Cardiac muscle cell (in vitro differentiated cells and primary cell): ENCODE measurements at places on chromosomes 5 and 9. TPM values are rescaled to one million over a fixed set of nuclear protein-coding genes. Genes with fewer than 3 reads are reported as not detected.

DNA sequence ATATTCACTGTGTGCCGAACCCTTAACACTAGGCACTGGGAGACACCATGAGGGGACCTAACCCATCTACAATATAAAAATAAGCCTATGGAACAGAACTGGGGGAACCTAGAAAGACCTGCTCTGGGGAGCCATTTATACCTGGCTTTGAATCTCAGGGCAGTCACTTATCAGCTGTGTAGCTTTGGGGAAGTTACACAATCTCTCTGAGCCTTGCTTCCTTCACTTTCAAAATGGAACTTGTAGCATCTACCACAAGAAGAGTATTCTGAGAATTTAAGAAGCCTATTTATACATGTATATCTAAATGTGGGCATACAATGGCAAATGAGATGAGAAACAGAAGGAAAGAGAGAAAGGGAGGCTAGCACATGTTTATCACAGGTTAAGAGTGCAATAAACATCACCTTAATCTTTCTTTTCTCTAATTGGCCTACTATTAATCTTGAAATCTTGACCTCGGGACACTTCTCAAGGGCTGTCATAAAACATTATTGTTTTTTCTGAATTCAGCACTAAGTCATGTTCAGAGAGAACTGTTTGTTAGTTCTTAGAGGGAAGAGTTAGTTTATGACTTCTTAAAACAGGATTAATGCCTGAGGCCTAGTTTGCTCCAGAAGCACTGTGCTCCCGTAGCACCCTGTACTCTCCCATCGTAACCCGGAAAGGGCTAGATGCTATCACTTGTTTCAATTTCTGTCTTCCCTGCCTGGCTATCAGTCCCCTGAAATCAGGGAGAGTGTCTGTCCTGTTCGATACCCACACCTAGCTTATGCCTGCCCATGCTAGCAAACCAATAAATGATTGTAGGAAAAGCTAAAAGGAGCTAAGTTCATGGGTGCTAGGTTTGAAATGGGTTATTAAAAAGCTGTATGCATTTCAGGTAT is 606.4 kb upstream of the CLINT1 start:
- H3K4me1 ChIP-seq: no peaks in the 10 kb centered on the region
- no peak for DNase-seq
- H3K27ac ChIP-seq: no peak overlapping the region
- no peaks in the 10 kb centered on the region for H3K27me3 ChIP-seq

DNA sequence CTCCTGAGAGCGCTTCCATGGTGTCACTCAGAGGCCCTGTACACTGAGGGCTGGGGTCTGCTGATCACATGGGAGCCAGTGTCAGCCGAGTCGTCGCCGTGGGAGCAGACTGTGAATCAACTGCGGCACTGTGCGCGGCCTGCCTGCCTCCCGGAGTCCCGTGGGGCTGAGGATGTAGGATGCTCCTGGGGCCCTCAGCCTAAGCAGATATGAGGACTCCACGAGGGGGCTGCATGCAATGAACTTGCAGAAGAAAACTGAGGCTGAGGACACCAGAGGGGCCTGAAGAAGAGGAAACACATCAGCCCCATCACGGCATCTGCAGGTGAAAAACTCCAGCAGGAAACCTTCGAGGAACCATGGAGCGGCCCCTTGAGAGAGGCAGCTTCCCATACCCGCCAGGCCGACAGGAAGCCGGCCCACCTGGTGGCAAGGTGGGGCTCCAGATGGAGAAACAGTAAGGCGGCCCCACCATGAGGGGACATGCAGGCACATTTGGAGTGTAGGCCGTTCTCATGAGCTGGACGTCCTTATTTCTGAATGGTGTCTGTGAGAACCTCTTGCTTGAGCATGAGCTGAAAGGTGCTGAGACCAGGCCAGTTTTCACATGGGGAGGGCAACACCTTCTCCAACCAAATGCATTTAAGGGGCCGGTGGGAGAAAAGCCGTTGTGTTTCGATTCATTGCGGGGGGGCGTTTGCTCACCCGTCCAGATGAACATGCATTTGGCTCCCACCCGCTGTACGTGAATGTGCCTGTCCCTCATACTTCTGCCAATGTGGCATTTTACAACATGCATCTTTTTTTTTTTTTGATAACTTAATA is 35.2 kb upstream of the ADAMTS2 start:
- no peaks in the 10 kb centered on the region for H3K4me1 ChIP-seq
- no peak overlapping the region for H3K27ac ChIP-seq
- DNase-seq: no peak
- H3K27me3 ChIP-seq: no peaks in the 10 kb centered on the region
- no peaks in the 10 kb centered on the region for H3K36me3 ChIP-seq

DNA sequence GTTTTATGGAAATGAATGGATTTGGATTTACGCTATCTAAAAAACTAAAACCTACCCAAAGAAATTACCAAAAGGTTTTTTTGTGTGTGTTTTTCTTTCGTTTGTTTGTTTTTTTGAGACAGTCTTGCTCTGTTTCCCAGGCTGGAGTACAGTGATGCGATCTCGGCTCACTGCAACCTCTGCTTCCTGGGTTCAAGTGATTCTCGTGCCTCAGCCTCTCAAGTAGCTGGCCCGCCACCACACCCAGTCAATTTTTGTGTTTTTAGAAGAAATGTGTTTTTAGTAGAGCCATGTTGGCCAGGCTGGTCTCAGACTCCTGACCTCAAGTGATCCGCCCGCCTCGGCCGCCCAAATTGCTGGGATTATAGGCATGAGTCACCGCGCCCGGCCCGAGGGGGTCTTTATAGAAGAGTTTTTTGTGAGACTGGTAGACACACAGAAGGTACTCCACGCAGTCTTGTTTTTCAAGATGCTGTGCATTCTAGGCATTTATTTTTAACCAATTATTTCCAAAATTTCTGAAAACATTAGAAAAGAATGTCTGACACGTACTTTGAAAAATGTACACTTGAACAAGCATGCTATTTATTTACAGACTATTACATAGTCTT is 75.7 kb downstream of the NR6A1 start:
- H3K27ac ChIP-seq: no peak overlapping the region
- no peak overlapping the region for H3K4me3 ChIP-seq
- no peak for DNase-seq
- no peaks in the 10 kb centered on the region for H3K36me3 ChIP-seq
- H3K4me1 ChIP-seq: peaks cover 18% of the 10 kb centered on the region

GRCh38 chr5:113240951-113241726 is 193.7 kb downstream of the TSSK1B start:
- H3K36me3 ChIP-seq: no peaks in the 10 kb centered on the region
- DNase-seq: no peak
- no peak overlapping the region for H3K27ac ChIP-seq

GRCh38 chr9:133971981-133972941 is 19.9 kb downstream of the VAV2 start:
- no peak for DNase-seq
- H3K4me3 ChIP-seq: no peak overlapping the region
- H3K27ac ChIP-seq: no peak overlapping the region
- H3K27me3 ChIP-seq: no peaks in the 10 kb centered on the region
- H3K4me1 ChIP-seq: peaks cover 9% of the 10 kb centered on the region

- no peak for DNase-seq
- no peaks in the 10 kb centered on the region for H3K27me3 ChIP-seq
- H3K4me1 ChIP-seq: no peaks in the 10 kb centered on the region
- H3K27ac ChIP-seq: no peak overlapping the region
Observed at GRCh38 chr9:14480526-14480925, 166.6 kb upstream of the NFIB start.

- H3K4me3 ChIP-seq: no peak overlapping the region
- no peaks in the 10 kb centered on the region for H3K4me1 ChIP-seq
- no peak for DNase-seq
- H3K27ac ChIP-seq: no peak overlapping the region
Observed at GRCh38 chr5:74188351-74189105, 452.0 kb downstream of the ENC1 start.

DNA sequence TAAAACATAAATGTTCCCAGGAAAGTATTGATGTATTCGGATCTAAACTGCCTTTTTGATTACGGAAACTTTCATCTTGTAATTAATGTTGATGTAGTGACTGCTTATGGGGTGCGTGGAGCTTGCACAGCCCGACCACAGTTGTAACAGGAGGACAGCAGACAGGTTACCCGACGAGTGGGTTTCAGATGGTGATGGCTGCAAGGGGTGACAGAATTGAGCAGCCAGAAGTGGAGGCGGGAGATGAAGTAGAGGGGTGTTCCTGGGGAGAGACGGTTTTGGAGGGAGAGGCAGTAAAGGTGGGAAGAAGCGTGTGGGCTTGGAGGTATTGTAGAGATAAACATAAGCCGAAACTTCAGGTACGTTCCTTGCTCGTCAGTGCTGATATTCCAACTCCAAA is 5.8 kb downstream of the CEP72 start:
- H3K4me1 ChIP-seq: no peaks in the 10 kb centered on the region
- H3K27ac ChIP-seq: no peak overlapping the region
- H3K36me3 ChIP-seq: peaks cover 6% of the 10 kb centered on the region
- H3K4me3 ChIP-seq: no peak overlapping the region

The MCIDAS gene
- total RNA-seq: not detected in 2 replicates

DNA sequence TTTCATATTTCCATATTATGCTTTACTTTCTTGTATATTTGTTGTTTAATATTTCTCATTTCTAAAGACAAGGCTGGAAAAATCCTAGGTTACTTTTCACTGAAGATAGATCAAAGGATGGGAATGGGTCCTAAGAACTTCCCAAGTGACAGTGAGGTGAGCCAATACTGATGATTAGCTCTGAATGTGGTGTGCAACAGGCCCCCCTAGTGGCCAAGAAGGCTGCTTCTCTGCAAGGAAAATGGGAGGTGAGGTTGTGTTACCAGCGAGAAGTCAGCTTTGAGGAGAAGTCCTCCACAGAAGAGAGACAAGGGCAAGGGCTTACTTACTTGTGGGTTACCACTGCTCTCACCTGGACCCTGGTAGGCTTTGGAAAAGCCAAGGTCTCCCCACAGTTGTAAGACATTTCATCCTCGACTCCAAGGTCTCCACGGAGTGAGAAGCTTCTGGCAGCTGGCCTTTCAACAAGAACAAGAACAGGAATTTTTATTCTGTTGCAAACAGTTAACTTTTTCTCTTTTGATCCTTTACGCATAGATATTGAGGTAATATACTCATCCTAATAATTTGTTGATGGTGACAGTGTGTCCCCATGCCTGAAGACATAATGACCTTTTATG is 69.9 kb downstream of the MAMDC2 start:
- H3K27ac ChIP-seq: no peak overlapping the region
- H3K4me3 ChIP-seq: no peak overlapping the region
- H3K4me1 ChIP-seq: no peaks in the 10 kb centered on the region
- H3K36me3 ChIP-seq: no peaks in the 10 kb centered on the region

DNA sequence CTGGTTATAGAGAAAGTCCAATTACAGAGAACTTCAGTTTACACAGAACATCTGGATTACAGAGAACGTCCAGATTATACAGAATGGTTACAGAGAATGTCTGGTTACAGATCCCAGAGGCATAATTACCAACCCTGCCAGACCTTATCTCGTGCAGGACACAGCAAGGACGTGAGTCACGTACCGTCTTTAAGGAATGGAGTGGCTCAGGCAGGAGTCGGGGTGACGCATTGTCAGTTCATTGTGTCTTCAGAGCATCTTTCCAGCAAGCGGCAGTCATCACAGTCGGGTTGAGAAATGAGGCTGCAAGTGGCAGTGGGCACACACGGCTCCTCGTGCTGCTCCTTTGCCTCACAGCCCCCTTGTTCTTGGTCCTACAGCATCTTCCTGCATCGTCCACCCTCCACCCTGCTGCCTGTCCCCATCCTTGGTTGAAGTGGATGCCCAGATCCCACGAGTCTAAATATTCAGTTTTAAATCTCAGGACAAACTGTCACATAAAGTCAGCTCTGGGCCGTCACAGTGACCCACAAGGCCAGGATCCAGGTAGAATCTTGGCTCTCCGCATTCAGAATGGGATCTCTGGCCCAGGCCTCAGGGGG is 30.0 kb upstream of the SLC6A19 start:
- DNase-seq: no peak
- no peak overlapping the region for H3K4me3 ChIP-seq
- H3K27ac ChIP-seq: no peak overlapping the region
- no peaks in the 10 kb centered on the region for H3K4me1 ChIP-seq
- no peaks in the 10 kb centered on the region for H3K27me3 ChIP-seq

GRCh38 chr9:78618735-78619134 is 321.8 kb downstream of the PSAT1 start:
- no peak overlapping the region for H3K27ac ChIP-seq
- no peaks in the 10 kb centered on the region for H3K4me1 ChIP-seq
- no peak for DNase-seq
- H3K27me3 ChIP-seq: no peaks in the 10 kb centered on the region

The TMEM215 gene
- total RNA-seq: not detected in 2 replicates
